ENCODE measurements at places on chromosomes 11 and 22.

- DNase-seq = no peak
Observed at GRCh38 chr11:125053167-125053566, 9.9 kb upstream of the SLC37A2 start.

GRCh38 chr11:110425751-110426545 lies 3.8 kb upstream of the FDX1 start:
- peak; percentile 93 for DNase-seq

- peak; percentile 44 for DNase-seq
Observed at GRCh38 chr11:102309621-102310541, 7.4 kb upstream of the BIRC3 start.

DNA sequence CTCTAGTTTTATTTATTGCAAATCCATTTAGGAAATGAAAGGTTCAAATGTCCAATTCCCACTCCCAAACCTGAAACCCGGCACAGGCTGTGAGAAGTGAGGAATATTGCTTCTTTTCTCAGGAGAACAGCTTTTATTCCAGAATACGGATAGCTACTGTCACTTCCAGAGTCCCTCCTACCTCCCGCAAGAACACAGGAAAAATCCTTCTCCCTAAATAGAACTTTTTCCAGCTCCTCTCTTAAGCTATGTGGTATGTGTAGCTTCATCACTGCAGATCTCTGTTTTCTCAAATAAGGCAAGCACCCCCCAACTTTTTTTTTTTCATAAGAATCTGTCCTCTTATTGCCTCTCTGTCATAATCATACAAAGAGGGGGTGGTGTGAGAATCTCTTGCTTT lies 126.8 kb downstream of the LARGE1 start:
- no peak for DNase-seq

- DNase-seq = no peak
Observed at GRCh38 chr22:18069041-18069440, 8.7 kb upstream of the PEX26 start.

- no peak for DNase-seq
Observed at GRCh38 chr22:27317096-27317495, 484.5 kb downstream of the MN1 start.

DNA sequence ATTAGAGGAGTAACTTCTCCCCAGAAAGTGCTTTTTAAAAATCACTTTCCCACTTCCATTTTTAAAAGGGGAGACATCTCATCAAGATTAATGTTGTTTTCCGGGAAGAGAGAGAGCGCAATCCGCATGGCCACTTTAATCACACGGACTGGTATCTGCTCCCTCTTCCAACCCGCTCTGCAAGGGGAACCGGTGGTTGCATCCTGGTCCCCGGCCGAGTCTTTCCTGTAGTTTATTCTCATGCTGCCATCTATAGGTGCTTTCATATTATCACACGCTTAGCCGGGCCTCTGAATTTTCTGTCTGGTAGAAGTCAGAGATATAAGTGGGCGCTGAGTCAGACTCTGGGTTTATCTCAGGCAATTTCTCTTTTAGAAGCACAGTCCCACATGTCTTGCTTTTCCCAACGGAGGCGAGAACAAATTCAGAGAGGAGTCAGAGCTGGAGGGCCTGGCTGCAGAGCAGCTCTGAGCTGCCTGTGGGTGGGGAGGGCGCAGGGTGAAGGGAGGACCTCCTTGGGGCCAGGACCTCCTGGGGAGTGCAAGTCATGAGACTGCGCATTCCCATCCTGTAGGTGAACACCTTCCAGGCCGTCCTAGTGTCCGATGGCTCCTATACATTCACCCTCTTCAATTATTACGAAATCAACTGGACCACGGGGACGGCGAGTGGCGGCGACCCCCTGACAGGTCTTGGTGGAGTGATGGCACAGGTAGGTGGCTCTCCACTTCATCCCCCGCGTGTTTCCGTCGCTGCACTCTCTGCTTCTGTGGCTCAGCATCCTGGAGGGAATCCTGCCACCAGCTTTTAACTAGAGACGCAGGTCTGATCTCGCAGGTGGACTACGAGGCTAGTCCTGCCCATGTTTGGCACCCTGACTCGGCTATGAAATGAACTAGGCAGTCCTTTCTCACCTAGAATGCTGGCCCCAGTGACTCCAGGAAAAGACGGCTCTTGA lies 11.7 kb downstream of the TECTA start:
- peak; percentile 38 for DNase-seq

DNA sequence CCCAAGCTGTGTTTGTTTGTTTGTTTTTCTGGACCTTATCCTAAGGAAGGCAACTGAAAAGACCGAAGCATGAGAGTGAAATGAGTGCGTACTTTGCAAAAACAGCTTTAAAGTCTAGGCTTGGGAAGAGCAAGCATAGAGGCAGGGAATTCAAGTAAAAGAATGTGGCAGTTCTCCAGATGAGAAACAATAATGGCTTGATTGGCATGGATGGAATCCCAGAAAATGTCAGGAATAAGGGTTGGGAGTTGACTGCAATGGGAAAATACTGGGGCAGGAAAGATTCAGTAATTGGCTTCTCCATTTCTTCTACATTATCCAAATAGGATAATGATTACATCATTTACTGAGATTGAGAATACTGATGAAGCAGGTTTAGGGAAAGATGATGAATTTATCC lies 17.5 kb downstream of the SAAL1 start:
- no peak for DNase-seq

DNA sequence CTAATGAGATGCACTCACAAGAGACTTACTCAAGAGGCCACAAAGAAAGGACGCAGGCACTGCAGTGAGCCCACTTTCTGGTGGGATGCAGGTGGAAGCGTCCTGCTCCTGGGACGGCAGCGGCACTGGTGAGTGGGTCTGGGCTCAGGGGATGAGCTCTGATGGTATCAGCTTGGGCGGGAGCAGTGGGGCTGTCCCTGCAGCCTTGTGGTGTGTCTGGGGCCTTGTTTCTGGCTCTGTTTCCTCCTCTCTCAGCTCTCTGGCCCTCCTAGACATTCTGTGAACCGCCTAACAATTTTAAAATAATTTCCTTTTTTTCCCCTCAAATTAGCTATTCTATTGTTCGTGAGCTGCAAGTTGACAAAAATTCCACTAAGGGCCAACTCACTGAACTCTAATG lies 8.8 kb upstream of the ST14 start:
- no peak for DNase-seq

GRCh38 chr22:36953239-36954080 lies 40.0 kb downstream of the CSF2RB start:
- no peak for DNase-seq

GRCh38 chr11:32312865-32313403 lies 122.4 kb downstream of the WT1 start:
- DNase-seq = peak; percentile 32

- no peak for DNase-seq
Observed at GRCh38 chr11:133911171-133911570, 45.6 kb downstream of the IGSF9B start.

GRCh38 chr22:26021516-26021915 lies 147.7 kb upstream of the SEZ6L start:
- DNase-seq = no peak

- DNase-seq = no peak
Observed at GRCh38 chr22:47048123-47049077, 285.9 kb downstream of the TBC1D22A start.

GRCh38 chr22:31096657-31097279 lies 10.6 kb downstream of the SELENOM start:
- DNase-seq = no peak

DNA sequence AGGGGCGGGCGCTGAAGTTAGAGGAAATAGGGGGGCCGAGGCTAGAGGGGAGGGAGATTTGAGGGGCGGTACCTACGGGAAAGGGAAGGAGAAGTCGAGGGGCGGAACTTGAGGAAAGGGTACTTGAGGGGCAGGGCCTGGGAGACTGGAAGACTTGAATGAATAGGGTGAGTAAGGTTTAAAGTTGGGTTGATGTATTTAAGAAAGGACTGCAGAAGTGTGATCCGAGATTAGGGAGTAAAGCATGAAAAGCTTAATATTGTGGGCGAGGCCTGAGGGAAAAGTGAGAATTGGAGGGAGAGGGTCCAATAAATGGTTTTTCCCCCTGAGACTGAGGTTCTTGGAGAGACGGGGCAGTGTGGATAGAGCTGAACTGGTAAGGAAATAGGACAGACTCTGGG lies 723 bp downstream of the HSCB start:
- no peak for DNase-seq

DNA sequence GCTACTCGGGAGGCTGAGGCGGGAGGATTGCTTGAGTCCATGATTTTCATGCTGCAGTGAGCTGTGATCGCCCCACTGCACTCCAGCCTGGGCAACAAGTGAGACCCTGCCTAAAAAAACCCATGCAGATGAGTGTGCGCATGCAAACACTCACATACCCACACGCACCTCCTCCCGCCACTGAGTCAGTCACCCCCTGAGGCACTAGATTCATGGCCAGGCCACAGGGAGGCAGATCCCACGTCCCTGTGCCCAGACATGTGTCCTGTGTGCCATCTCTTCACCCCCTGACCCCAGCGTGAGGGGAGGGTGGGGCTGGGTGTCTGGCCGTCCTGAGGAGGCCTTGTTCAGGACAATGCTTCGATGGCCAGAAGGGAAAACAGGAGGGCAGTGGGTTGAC lies 15.5 kb downstream of the RELT start:
- no peak for DNase-seq

- no peak for DNase-seq
Observed at GRCh38 chr11:1568441-1568911, 3.6 kb downstream of the DUSP8 start.

- DNase-seq = no peak
Observed at GRCh38 chr11:78733031-78733430, 158.4 kb upstream of the NARS2 start.

GRCh38 chr11:4086575-4087353 lies 7.8 kb upstream of the RRM1 start:
- no peak for DNase-seq

DNA sequence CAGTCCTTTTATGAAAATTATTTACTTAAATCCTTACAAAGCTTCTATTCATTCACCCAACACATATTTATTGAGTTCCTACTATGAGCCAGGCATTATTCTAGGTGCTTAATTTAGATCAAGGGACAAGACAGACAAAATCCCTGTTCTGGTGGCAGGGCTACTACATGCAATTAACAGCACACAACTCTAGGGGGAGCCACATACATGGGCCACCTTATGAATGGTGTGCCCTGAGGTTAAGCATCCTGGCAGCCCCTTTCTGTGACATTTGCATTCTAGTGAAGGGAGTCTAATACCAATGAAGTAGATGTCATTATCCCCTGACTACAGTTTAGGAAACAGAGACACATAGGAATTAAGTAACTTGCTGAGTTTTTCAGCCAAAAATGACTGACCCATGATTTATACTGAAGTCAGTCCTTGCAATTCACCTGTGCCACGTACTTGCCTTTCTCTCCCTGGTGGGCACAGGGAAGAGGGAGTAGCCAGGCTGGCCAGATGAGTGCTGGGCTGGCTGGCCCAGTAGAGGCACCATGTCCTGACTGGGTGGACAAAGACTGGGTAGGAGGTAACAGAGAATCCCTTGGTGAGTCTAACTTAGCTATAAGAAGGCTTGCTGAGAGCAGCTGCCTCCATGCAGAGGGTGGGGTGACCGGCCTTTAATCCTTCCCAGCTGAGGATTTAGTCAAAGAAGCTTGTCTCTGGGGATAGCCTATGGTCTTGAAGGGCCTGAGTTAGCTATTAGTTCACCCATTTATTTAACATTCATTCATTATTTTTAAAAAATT lies 52.0 kb upstream of the ELF5 start:
- no peak for DNase-seq

GRCh38 chr11:31805629-31806185 lies 5.4 kb downstream of the PAX6 start:
- DNase-seq = no peak

- DNase-seq = no peak
Observed at GRCh38 chr11:8593935-8594909, at the start of gene STK33. Gene STK33, minus strand, starts transcription at chr11:8594228. Its CDS starts 119,323 bp downstream, at chr11:8474905.

GRCh38 chr11:131638889-131639288 lies 268.5 kb downstream of the NTM start:
- DNase-seq = no peak

DNA sequence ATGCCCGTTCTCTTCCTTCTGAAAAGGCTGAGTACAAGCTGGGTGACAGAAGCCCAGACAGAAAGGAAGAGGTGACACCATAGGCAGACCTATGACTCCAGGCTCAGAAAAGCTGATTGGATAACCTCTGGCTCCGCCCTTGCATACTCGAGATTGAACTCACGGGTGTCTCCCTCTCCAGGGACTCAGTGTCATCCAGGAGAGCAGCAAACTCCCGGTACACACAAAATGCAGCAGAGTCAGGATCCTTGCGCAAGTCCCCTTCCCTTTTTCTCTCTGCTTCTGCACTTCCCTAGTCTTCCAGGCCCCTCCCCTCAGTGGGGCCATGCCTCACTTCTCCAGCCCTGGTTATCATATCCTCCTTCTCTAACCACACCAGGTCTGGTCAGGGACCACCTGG lies 9.8 kb downstream of the SCN4B start:
- no peak for DNase-seq

DNA sequence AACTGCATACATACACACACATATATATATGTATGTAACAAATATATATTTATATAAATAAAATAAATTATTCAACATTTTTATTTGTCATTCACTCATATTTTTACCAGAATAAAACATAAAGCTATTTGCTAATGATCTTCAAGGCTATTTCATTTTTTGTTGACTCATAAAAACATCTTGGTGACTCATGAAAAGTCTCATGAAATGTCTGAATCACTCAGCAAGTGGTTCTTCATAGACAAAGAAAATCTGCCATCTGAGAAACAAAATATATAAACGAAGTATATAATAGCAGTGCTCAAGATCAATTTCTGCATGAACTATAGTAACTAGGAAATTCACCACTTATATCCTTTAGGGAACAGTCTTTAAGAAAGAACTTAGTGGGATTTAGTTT lies 764.8 kb upstream of the FAT3 start:
- no peak for DNase-seq

- no peak for DNase-seq
Observed at GRCh38 chr11:123475469-123475868, 45.4 kb downstream of the GRAMD1B start.

DNA sequence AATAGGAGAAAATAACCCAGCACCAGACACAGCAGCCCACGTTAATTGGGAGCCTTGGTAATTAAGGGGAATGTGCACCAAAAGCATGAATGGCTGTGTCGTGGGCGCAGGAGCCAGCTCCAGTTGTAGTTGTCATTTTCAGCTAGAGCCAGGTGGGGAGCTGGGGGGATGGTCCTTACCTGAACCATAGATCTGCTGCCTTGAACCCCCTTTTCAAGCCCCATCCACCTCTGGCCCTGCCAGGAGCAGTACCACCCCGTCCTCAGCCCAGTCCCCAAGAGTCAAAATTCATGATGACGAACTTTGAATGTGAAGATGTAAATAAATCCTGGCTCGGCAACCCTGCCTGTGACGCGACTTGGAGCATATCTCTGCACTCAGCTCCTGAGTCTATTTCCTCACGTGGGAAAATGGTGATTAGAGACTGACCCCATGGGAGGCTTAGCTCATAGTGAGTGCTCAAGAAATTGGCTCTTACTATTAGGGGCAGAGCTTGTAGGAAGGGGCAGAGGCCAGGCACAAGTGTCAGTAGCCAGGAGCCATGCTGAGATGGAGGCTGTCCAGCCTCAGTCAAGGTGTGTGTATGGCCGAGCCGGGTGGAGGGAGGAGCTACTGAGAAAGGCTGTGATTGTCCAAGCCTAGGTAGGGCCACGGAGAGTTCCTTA lies 794 bp upstream of the FXYD6 start:
- no peak for DNase-seq

Data from fibroblast of skin of left quadriceps (primary cell).